ENCODE measurements at places on chromosomes 13 and 19.

DNA sequence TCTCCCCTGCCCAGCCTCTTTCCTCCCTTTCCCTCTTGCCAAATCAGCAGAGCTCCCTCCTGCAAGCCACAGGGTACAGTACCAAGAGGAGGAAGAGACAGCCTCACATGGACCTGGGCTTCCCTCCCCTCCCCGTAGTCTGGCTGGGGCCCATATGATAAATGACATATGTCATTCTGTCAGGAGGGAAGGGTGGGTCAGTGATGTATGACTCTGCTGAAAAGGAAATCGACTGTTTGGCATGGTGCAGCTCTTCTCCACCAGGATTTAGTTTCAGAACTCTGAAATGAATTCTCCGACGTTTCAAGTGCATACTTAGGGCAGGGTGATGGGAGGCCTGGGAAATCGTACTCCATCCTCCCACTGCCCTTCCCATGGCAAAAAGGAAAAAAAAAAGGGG lies 9.8 kb downstream of the TSHZ3 start:
- DNase-seq = no peak

DNA sequence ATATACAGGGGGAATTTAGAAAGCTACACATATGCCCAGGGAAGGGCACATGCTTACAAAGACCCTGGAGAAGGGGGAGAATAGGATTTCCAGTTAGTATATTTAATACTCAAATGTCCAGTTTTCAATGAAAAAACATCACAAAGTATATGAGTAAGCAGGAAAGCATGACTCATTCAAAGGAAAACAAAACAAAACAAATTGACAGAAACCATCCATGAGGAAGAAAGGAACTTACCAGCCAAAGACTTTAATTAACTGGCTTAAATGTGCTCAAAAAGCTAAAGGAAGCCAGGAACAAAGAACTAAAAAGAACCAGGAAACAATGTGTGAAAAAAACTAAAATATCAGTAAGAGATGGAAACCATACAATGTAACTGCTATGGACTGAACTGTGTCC lies 716.2 kb upstream of the ARGLU1 start:
- no peak for DNase-seq

DNA sequence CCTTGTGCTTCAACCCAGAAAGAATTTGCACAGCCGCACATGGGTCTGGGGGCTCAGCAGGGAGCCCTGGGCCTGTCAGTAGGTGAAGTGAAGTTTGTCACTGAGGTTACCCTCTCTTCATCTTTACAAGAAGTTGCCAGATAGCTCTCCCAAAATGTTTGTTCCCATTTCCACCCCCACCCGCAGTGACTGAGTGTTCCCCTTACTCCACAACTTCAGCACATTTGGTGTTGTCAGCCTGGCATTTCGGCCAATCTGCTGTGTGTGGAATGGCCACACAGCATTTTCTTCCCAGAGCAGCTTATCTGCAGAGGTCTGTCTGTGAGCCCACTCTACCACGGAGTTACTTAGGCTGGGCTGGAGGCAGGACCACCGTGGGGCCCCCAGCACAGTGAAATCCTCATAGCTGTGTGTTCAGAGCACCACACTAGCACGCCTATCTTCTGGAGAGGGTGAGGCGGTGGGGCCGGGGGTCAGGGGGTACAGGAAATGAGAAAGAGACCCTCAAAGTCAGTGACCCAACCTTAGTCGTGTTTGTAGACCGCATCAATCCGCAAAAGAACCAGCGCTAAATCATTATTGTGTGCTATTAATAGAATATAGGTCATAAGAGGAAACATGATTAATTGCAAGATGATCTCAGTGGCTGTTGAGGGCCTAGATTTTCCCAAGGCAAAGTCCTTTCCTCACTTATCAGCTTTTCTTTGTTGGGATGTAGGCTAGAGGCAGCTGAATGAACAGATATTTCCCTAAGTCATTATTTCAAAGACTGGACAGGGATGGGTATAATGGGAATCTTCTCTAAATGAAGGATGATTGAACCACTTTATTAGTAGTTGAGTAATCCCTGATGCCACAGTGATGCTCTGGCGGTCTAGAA lies 116.0 kb downstream of the SIPA1L3 start:
- DNase-seq = no peak

DNA sequence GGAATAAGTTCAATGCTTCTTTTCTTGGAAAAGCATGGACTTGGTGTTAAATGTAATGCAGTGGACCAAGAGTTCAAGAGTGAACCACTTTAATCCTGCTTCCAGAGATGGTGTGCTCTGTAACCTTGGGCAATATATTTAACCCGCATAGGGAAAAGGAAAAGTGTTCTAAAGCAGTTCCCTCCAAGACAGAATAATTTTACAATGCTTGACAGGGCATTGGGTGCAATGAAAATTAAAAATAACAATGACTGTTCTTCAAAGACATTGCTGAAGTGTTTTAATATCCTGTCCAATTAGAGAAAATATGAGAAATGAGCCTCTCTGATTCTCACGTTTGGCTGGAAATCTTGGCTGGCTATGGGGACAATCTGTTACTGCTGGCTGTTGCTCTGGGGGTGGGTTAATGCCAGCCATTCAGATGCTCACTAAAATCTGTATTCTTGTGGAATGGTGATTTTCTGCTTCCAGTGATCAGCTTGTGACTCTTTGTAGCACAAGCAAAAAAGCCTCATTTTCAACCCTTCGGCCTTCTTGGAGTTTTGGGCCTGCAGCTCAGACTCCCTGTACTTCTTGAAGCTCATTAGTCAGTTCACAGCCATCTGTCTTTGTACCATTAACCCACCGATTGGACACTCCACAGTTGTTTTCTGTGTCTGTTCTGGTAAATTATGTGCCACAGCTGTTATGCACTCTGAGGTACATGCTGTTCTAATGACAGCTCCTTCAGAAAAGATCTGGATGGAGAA lies 310.6 kb downstream of the LMO7 start:
- DNase-seq = no peak

DNA sequence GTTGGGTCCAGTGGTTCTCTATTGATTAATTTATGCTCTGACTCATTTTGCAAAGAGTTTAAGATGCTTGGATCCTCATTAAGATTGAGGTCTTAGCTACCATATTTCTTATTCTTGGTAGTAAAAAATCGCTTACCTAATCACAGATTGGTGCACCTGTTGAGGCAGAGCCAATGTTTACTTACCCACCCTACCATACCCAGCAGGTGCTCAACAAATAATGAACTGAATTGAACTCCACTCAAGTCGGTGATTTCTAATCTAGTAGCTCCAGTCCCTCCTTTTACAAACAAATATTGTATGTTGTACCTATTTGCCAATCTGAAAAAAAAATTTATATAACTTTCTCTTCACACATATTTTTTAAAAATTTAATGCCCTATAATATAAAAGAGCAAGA lies 361.0 kb downstream of the FGF14 start:
- DNase-seq = no peak

- DNase-seq = no peak
These were observed 767 bp upstream of the ZNF793 start for GRCh38 chr19:37505958-37506386.

DNA sequence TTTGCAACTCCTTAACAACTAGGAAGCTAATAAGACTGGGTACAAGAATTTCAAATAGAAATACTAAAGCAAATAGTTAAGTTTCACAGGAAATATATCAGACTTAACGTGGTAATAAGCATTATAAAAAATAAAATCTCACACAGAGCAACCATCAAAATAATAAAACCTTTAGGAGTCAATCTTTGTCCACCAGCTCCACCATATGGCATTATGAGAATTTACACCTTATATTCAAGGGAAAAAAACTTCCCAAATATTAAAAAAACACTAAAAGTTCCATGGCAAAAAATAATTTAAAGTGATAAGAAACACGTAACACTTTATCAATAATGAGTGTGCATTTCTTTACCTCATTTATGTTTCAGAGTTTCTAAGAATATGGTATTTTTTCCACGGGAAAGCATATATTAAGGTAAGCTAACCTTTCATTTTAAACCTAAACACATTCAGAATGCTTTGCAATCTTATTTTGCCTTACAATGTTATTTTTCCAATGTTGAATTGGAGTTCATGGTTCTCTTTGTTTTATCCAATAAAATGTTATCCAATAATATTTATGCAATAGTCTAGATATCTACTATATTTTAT lies 423.2 kb upstream of the SGCG start:
- no peak for DNase-seq

GRCh38 chr13:22862478-22862877 lies 318.3 kb upstream of the SGCG start:
- DNase-seq = no peak

DNA sequence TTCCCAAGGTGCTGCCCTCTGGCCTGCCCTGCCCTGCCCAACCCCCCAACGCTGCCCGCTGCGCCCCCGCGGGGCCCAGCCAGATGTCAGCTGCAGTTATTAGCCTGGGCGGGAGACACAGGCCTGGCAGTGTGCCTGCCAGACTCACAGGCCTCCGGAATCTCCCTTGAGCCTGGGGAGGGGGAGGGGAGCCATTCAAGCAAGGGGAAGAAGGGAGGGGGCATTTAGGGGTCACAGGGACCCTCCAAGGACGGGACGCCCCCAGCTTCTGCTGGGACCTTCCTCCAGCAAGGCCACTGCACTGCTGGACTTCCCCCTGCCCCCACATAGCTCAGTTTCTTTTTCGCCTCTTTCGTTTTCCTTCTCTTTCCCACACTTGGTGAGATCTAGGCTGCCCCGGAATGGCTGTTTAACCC lies 2.6 kb upstream of the JUNB start:
- no peak for DNase-seq

- no peak for DNase-seq
These were observed 4.9 kb downstream of the IRS2 start for GRCh38 chr13:109781384-109782065.

DNA sequence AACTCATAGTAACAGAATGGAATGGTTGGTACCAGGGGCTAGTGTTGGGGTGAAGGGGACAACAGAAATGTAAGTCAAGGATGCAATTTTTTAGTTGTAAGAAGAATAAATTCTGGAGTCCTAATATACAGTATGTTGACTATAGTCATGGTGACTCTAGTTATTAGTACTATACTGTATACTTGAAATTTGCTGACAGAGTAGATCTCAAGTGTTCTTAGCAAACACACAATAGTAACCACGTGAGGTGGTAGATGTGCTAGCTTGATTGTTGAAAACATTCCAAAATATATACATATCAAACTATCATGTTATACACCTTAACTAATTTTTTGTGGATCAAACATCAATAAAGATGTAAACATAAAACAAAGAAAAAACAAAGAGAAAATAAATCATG lies 1345.1 kb upstream of the PCDH20 start:
- DNase-seq = no peak

DNA sequence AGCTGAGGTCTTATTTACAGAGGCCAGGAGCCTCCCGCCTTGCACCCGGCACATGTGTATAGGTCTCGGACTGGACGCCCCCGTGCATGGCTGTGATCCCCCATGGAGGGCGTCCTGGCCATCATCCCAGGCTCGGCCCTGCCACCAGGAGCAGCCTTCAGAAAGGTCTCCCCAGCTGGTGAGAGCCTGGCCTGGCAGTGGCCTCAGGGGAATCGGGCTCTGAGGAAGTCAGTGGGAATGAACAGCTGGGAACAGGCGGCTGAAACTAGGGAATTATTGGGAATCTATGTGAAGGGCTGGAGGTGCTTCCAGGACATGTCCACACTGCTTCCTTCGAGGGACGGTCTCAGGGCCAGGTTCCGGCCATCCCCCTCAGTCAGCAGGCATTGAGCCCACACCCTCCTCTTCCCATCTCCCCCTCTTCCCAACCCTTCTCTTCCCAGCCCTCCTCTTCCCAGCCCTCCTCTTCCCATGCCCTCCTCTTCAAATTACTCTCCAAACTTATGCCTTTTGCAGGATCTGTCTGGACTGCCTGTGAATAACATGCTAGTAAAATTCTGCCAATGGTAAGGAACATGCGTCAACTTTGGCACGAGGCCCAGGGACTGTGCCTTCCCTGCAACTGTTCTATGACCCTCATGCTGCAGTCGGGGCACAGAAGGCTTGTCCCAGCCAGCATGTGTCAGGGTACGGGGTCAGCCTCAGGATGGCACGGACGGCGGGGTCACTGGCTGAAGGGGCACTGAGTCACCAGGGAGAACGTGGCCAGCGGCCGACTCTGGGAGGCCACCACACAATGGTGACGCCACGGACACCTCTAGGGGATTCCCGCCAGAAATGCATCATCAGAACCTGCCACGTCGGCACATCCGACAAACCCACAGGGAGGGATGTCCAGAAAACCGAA lies 24.2 kb upstream of the C13orf46 start:
- no peak for DNase-seq

DNA sequence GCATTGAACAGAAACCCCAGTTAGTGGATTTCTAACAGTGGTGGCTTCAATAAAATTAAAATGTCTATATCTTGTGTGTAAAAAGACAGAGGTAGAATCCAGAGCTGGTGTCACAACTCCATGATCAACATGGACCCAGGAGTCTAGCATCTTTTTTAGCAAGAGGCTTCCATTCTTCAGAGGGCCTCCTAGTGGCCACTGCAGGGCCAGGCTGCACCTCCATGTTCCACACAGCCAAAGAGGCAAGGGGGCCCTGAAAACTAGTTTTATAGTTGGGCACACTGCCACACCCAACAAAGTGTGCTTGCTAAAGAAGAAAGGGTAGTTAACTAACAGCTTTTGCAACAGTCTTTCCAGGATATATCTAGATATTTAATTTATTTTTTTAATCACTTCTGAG lies 12.9 kb downstream of the N4BP2L1 start:
- no peak for DNase-seq

GRCh38 chr19:38890686-38891085 lies 8.7 kb downstream of the SIRT2 start:
- no peak for DNase-seq

DNA sequence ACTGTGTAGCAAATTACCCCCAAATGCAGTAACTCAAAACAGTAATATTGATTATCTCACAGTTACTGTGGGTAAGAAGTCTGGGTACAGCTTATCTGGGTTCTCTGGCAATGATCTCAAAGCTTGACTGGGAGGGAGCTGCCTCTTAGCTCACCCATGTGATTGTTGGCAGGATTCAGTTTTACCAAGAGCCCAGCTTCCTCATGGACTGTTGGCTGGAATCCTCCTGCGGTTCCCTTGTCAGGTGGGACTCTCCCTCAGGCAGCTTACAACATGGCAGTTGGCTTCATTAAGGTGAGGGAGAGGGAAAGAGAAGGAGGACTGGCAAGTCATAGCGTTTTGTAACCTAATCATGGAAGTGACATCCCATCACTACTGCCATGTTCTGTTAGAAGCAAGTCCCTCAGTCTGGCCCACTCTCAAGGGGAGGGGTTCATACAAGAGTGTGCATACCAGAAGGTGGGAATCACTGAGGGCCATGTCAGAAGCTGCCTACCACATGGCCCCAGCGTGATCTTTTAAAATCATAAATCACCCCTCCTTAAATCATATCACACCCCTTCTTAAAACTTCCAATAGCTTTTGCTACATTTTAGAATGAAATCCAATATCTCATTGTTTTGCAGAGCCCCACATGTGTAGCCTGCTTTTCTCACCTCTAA lies 108.1 kb downstream of the OLFM4 start:
- no peak for DNase-seq
